ENCODE measurements at places on chromosomes 7 and 10.

- peak; percentile 34 for DNase-seq
Observed at GRCh38 chr7:29102558-29103151, 43.7 kb downstream of the CPVL start.

DNA sequence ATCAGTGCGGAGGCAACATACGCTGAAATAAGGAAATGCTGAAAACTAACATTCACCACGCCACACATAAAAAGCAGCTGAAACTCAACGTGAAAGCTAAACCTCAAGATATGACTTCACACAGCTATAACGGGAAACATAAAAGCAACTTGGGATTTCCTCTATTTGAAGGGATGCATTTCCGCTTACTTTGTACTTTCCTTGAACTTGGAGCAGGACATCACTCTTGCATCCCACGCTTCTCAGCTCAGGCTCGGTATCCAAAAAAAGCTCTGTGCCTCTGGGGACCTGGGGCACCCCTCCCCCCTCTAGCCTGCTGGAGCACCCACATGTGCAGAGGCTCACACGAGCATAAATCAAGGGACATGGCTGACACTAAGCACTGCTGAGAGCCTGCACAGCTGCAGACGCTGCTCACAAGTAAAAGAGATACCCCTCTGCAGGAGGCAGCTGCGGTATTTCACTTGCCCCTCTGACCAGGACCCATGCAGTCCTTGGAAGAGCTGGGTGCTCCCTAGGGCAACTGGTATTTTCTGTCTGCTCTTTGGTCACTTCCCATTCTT is 34.2 kb downstream of the PARD3 start:
- no peak for DNase-seq

GRCh38 chr10:83310688-83311087 is 828.6 kb upstream of the GHITM start:
- no peak for DNase-seq

DNA sequence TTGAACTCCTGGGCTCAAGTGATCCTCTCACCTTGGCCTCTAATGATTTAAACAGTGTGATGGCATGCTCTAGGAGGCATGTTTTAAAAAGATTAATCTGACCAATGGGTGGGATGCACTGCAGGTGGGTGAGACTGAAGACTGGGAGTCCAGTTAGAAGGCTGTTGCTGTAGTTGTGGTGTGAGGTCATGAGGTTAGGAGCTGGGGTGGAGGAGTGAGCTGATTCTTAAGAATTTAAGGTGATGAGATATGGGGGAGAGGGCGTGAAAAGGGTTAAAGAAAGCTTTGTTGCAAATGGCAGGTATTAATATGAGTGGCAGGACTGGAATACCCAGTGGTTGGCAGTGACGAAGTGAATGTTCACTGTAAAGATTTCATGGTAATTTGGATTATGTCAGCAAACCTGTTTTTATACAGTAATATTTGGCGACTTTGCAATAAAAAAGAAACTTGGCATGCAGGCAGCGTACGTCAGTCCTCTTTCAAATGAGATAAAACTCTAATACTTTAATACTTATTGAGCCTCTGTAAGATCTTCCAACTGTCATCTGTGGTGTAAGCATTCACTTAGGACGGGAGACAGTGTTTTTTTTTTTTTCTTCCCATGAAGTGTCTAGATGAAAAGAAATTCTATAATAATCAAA is 72.8 kb upstream of the MTPN start:
- DNase-seq, result no peak

- no peak for DNase-seq
Observed at GRCh38 chr7:157549612-157550299, 213.0 kb downstream of the DNAJB6 start.

- no peak for DNase-seq
Observed at GRCh38 chr7:31875424-31875823, 188.4 kb downstream of the PPP1R17 start.

DNA sequence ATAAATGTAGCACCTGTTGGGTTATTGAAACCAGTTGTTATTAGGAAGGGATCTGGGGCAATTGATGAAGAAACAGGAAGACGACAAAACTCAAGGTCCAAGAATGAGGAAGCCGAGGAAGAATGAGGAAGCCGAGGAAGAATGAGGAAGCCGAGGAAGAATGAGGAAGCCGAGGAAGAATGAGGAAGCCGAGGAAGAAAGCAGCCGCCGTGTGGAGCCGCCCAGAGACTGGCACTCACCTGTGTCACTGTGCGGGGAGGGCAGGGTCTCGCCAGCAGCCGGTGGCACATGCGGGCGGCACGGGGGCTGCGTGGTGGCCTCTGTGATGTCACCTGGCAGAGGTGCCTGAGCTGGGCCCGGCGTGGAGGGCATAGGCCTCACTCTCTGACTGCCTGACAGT is 71.1 kb upstream of the CFAP46 start:
- DNase-seq, result no peak

GRCh38 chr10:99457813-99458212 is 27.4 kb upstream of the GOT1 start:
- DNase-seq, result no peak

DNA sequence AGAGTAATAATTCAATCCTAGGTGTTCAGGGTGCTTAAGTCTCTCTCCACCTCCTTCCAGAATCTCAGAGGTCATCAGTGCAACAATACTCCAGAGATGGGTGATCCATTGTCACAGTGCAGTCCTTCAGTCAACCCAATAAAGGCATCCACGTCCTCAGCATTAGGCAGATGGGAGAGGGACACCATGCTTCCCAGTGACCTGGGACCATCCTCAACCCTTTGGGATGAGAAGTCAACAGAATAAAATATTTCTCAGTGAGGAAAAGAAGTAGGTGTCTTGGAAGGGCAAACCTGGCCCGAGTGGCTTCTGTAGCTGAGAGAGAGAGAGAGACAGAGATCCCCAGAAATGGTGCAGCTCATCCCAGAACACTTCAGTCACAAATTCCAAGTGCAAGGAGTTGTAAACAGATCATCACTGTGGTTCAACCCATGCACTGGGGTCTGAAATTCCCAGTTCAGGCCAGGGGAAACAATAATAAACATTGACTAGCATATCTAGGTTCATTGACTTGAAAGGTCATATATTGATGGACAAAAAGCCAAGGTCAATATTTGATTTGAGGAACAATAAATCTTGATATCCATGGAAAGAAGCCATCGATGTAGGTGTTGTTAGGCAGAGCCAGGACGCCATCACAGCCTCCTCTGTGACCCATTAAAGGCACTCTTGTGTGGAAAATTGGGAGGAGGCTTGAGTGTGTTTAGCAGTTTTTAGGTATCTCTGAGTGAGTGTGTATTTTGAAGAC is 256.0 kb upstream of the ZMIZ1 start:
- DNase-seq, result no peak

GRCh38 chr7:77877791-77878190 is 79.2 kb downstream of the PHTF2 start:
- no peak for DNase-seq

DNA sequence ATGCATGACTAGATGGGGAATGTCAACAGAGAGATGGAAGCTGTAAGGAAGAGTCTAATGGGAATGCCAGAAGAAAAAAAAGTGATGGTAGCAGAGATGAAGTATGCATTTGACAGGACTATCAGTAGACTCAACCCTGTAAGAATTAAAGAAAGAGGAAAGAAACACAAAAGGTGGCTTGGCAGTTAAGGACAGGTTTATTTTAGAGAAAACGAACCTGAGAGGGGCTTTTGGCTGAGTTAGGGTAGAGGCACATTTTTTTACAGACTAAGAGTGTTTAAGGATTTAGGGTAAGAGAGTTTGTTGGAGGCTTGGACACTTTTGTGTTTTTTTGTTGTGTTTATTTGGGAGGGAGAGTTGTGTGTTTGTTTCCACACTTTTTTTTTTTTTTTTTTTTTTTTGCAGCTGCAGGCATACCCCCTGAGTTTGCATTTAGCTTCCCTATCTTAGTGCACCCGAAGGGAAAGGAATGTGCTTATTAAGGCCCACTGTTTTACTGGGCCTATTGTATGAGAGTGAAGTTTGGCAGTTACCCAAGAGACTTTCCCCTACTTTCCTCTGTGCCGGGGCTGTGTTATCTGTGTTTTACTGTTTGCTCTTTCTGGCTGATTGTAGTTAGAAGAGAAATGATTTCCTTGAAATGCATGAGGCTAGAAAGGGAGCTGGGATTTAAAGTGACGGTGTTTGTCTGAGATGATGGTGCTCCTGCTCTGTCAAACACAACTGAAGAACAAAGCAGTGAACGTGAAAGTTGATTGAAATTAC is 32.0 kb downstream of the NPVF start:
- DNase-seq, result no peak

- DNase-seq, result no peak
Observed at GRCh38 chr10:44938956-44939355, 20.6 kb upstream of the RASSF4 start.

DNA sequence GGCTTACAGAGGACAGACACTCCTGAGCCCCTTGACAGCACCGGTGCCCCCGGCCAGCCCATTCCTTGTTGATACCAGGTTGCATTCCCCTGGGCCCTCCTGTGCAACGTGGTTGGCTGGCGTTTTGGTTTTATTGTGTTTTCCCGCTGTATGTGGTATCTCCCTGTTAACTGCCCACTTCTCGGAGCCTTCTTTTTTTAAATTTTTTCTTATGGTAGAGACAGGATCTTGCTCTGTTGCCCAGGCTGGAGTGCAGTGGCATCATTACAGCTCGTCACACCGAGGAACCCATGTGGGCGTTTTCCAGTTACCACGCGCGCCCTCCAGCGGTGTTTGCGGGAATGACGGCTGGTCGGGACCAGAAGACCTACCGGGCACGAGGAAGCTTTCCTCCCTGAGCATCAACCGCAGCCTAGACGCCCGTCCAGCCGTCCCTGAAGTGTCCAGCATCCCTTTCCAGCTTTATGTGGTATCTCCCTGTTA is 16.9 kb upstream of the ZFAND2A start:
- no peak for DNase-seq

GRCh38 chr10:76555067-76555670 is 1082.4 kb downstream of the KCNMA1 start:
- no peak for DNase-seq

DNA sequence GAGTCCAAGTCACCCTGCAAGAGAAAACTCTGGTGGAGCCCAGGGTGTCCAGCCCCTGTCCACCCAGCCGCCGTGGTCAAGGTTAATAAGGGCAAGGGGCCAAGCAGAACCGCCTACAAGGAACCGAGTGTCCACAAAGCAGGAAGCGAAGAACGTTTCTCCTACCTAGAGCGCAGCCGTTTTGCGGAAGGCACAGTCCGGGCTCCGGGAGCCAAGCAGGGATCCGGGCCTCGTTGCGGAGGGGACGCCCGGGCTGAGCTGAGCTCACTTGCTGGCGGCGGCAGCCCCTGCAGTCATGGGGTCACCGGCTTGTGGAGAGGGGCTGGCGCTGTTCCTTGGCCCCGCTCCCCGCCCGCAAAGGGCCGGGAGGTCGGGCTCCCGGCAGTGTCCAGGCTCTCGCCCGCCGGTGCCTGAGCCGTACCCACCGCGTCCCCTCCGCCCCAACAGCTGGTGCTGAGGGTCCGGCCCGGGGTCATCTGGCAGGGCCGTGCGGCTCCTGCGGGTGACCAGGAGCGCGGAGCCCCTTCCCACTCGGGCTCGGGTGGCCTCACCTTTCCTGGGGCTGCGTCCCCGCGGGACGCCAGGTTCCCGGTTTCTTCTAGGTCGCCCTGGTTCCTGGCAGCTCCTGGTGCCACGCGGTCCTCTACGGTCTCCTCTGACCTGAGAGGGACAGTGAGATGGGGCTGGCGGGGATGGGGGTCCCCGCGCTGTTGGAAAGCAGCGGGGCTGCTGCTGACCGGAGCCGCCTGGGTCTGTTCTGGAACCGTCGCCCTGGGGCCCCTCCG is 14.0 kb upstream of the ZNF273 start:
- no peak for DNase-seq

DNA sequence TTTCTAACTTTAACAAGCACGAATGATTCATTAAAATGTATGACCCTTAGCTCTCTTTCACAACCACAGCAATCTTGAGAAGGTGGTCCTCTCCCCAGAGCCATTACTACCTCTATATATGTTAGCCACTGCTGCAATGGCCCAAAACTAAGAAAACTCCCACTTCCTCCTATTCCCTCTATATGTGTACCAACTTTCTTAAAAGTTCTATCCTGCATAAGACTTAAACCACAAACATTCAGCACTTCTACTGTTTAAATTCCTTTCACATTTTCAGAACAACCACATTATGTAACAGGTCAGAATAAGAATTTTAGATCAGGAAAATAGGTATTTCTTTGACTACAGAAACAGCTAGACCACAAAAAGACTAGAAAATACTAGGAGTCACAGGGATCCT is 36.2 kb downstream of the WASL start:
- no peak for DNase-seq

Measured in HTR-8/SVneo (cell line).